ENCODE measurements at places on chromosomes 2 and 18.

DNA sequence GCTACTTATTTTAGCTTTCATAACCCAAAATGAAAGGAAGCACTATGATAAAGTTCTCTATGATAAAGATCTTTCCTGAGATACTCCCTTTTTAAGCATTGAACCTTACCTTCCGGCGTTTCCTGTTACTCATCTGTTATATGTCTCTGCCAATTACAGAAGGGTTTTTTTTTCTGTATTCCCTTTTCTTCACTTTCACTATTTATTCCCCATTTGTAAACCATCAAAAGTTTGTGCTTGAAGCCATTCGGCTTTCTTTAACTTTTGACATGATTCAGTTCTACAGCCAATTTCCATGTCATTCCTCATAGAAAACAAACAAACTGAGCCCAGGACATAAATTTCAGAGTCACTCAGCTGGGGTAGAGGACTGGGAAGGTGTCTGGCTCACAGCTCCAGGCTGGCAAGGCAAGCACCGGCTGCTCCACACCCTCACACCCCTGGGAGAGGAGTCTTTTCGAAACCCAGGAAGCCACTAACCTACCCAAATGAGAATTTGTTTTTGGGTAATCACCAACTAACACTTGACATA is 429.4 kb upstream of the TRIB2 start:
- no peak for DNase-seq

DNA sequence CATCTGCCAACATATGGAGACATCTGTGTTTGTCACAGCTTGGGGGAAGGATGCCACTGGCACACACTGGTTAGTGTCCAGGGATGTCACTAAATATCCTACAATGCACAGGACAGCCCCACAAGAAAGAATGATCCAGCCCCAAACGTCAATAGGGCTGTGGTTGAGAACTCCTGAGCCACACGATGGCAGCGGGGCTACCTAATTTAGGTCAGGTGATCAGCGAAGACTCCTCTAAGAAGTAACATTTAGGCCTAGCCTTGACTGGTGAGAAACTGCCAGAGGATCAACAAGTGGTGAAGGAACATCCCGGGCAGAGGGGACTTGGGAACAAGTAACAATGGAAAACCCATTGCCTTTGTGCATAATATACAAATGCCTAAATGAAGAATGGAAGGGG is 5.0 kb upstream of the TGIF1 start:
- DNase-seq = no peak

DNA sequence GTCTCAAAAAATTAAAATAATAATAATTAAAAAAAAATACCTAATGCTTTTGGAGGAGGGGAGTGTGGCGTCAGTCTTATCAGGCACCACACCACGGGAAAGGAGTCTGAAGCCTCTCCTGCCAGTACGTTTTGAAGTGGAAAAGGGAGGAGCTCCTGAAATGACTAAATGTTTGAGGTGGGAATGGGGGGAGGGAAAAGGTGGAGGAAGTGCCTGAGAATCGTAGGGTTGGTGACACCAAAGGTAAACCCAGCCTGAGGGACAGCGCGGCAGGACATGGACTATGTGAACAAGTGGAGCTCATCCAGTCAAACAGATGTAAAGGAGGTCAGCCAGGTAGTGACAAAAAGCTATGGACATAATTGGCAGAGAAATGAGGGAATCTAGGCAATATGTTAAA is 42.2 kb upstream of the EPHA4 start:
- no peak for DNase-seq

DNA sequence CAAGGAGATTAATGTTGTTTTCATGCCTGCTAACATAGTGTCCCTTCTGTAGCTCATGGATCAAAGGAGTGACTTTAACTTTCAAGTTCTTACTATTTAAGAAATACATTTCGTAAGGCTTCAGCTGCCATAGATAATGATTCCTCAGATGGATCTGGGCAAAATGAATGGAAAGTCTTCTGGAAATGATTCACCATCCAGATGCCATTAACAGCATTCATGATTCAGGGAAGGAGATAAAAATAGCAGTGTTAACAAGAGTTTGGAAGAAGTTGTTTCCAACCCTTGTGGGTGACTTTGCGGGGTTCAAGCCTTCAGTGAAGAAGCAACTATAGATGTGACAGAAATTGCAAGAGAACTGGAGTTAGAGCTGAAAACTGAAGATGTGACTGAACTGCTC is 17.0 kb downstream of the VRK2 start:
- no peak for DNase-seq

DNA sequence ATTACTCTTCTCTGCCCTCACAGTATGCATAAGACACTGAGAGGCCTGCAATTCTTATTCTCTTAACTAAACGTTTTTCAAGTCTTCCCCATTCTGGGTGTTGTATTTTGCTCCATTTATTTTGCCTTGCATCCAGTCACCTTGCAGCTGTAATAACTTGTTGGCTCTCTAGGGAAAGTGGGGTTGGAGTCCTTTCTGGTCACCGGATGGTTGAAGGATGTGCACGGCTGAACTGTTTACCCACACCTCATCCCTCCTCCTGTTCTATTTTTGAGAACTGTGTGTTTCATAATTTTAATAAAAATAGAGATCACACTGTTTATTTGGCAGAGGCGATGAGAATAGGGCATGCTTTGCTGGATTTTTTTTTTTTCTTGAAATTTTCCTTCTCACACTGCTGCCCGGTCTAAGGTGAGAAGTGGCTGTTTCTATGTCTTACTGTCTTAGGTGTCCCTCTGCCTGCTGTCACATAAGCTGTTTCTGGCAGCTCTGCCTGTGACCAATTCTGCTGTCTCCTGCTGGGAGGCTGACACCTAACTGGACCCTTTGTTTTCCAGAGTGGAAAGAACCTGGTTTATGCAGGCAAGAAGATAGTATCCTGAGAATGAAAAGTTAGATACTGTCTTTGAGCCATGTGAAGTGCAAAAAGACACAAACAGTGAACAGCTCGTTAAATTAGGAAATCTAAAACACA is 342.6 kb downstream of the DPP10 start:
- no peak for DNase-seq

DNA sequence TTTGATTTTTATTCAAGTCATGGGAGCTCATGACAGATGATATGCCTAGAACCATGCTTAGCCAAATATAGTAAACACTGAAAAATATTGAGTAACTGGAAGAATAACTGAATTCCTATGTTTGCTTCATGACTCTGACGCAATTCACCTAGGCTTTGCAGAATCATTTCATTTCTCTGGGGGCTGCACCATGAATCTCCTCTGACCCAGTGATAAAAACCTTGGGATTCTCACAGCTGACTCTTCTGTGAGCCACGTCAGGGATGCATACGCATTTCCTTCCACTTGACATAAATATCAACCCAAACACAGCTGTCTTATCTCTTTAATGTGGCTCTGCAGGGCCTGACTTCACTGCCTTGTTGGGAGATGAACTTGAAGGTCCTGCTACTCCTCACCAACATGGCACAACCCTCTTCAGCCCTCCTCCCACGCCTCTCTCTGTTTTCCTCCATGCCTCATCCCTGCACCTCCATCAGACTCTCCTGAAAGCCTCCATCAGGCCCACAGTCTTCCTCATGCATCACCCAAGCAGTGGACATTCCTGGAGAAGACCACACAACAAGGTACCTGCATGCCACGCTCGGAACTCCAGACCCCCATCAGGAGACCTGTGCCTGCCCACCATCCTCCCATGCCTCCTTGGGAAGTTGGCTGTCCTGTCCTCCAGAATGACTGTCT is 29.8 kb downstream of the COL6A3 start:
- no peak for DNase-seq

DNA sequence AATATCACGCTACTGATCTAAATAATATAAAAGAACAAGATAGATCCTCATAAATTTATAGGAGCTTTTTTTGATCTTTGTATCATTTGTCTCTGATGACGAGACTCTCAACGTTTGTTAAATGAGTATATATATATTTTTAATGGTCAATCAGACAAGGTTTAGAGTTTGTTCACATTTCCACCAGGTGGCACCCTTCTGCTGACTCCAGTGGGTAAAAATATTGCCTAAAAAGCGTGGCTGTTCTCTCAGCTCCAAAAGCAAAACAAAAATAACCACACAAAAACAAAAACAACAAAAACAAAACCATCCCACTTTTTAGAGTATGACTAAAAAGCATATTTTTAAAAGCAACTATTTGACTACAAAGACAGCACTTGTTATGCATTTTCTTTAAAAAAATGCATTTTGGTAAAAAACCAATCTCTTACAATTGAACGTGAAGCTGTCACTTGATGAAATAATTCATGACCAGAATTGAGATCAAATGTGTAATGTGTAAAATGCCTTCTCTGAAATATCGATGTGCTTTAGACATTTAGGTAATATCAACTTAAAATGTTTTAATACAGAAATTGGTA is 723.2 kb downstream of the DPP10 start:
- DNase-seq = no peak

DNA sequence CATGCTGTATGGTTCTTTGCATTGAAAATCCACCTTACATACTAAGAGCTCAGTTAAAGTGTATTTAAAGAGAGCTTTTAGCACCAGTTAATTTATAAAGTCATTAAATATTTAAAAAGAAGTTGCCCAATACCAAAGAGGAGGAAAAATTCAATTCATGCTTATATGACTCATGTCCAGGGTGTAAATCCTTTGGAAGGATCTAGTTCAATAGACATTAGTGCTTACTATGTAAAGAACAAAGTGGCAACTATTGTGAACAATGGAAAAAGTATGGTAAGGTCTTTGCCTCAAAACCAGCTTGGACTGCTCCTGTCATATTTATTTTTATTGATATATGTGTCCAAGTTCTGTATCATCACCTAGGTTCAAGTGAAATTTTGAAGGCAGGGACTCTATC is 90.5 kb downstream of the SCN9A start:
- no peak for DNase-seq

GRCh38 chr2:96156926-96157648 is 11.8 kb upstream of the DUSP2 start:
- no peak for DNase-seq

DNA sequence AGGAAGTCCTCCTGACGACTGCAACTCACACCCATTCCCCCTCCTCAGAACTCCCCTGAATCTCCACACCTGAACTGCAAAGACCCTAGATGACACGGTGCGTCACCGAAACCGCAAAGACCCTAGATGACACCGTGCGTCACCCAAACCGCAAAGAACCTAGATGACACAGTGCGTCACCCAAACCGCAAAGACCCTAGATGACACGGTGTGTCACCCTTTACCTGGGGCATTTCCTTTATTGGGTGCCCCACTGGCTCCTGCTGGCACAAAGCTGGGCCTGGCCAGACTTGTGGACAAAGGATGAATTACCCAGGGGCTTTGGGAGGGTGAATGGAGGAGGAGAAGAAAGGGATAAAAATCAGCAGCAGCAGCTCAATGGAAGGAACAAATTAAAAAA is 123.8 kb downstream of the CELF4 start:
- DNase-seq = no peak

GRCh38 chr2:240956935-240957655 is 41.3 kb upstream of the SNED1 start:
- DNase-seq = no peak

DNA sequence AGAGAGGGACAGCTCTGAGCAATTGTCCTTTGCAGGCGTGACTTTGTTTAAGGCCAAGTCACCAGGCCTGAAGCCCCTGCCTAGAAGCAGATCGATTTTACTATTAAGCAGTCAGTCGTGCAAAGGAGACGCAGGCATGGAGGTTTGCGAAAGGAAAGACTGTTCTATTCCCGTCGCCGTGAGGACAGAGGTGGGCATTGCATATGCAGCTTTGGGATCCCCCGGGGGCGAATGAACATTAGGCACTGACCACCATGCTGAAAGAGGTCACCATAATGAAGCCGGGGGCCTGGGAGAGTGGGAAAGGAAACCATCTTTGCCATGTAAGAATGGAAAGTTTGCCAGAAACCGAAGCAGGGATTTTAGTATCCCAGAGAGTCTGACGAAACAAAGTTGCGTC is 231.6 kb downstream of the BCL11A start:
- DNase-seq = no peak

DNA sequence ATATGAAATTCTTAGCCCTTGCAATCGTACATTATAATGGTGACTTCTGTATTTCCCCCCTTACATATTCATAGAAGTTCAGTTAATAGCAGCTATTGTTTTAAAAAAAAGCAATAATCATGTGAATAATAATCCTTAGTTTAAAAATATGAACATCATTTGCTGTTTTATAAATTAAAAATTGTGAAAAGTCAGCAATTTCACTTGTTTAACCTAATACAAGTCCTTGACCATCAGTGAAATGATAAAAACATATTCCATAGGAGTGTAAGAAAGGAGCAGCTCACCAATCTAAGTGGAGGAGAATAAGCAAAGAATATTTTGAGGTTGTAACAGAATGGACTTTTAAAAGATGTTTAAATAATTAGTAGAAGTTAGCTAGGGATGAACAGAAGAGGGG is 650.2 kb downstream of the SUCLG1 start:
- no peak for DNase-seq

DNA sequence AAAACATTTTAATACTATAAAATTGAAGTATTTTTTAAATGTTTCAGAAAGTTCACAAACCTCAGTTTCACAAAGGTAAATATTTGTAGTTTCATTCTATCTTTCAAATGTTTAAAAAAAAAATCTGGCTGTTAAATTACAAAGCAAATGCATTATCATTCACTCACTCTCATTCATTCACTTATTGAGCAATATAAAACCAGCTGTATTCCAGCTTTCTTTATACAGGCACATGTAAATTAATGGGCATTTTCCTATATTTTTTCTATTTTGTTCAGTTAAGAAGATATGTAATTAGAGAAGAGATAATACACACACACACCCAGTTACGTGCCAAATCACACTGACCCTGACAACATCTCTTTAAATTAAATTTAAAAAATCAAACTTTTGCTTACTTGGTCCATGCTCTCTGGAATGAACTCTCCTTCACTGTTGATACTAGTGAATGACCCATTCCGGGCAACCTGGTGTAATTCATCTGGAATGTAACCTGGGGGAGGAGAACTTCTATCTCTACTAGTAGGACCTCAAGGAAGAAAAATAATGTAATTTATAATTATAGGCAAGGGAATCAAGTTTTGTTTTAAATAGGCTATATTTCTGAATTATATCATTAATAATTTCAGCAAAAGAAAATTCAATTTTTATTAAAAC is 32.5 kb upstream of the ERCC3 start:
- no peak for DNase-seq
